ENCODE measurements at places on chromosomes 6 and 20.

GRCh38 chr6:145247692-145248419 is 487.5 kb downstream of the EPM2A start:
- no peak for DNase-seq

DNA sequence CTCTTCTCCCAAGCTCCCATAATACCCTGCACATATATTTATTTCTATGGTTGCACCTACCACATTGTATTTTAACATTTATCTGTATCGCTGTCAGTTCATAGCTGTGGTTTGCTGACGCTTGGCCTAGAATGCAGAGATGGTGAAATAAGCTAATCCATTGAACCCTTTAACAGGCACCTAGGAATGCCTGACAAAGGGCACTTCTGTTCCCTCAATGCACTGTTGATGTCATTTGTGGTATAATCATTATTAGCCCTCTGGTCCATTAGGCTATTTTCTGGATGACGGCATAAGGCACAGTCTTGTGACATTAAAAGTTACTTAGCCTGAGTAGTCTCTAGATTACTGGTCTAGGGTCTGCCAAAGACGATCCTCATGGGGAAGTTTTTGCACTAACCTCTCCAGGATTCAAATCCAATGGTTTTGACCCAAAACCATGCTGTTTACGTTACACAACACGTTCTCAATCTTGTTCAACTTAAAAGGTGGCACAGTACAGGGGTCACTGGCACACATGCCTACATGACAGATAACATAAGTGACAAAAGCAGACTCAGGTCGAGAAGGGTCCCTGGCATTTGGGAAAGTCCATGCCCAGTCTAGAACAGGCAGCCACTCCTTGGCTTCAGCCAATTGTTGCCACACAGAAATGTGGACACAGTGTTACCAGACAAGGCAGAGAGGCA is 2.1 kb upstream of the YWHAB start:
- no peak for DNase-seq

DNA sequence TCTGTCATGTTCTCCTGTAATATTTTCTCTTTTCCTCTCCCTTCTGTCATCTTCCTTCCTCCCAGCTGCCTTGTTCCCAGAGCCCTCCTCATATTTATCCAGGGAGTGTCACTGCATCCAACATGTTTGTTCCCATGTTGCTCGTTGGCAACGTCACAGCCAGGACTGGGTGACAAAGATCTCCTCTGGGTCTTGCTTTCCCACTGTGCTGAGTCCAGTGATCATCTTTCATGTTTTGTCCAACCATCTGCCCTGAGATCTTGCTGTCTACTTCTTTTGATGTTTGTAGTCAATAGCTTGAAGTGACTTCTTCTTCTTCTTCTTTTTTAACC is 26.6 kb downstream of the FARS2 start:
- DNase-seq: no peak

GRCh38 chr6:170063851-170064602 is 226.9 kb downstream of the DLL1 start:
- no peak for DNase-seq

- no peak for DNase-seq
These were observed 48.6 kb downstream of the KDM1B start for GRCh38 chr6:18203786-18204185.

- no peak for DNase-seq
These were observed 24.8 kb downstream of the PRIM2 start for GRCh38 chr6:57342148-57342669.

- no peak for DNase-seq
These were observed 455.3 kb downstream of the HACE1 start for GRCh38 chr6:104404377-104404776.

DNA sequence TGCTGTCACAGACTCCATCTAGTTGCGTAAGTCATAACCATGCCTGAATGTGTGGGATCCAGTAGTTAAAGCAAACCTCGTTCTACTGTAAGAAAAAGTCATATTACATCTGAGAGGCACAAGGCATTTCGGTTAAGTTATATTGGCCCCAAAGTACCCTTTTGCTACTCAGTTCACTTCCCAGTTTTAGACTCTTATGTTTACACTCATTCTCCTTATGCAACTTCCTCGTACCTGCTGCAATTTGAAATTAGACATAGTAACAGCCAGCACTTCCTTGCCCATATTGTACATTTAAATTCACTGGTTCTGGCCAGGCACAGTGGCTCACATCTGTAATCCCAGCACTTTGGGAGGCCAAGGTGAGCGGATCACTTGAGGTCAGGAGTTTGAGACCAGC is 37.0 kb downstream of the PEX7 start:
- no peak for DNase-seq

- no peak for DNase-seq
These were observed 113.1 kb downstream of the BMP7 start for GRCh38 chr20:57153238-57153905.

DNA sequence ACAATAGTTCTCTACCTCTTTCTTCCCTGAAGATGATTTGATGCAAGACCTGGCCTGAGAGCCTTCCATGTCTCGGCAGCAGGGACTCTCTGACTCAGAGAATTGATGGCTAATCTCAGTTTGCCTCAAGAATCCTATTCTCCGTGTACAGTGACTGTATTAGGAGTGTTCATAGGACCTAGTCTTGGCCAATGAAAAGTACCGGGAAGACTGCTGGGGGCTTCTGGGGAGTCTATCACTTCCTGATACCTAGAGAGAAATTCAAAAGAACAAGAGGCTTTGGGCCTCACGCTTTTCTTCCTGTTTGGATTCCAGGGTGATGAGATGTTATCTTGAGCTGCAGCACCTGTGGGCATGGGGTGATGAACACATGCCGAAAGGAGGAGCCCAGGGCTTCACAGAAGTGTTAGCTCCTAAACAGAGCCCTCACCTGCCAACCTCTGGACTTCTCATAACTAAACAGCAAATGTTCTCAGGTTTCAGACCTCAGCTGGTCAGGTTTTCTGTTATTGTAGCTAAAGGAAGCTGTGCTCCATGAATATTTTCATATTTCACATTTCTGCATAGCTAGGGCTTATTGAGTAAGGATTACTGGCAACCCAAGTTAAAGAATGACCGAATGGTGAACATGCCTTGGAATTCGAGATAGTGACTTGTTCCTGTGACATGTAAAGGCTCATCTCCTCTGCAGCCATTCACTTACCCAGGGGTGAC is 323.1 kb upstream of the AGPAT4 start:
- no peak for DNase-seq

DNA sequence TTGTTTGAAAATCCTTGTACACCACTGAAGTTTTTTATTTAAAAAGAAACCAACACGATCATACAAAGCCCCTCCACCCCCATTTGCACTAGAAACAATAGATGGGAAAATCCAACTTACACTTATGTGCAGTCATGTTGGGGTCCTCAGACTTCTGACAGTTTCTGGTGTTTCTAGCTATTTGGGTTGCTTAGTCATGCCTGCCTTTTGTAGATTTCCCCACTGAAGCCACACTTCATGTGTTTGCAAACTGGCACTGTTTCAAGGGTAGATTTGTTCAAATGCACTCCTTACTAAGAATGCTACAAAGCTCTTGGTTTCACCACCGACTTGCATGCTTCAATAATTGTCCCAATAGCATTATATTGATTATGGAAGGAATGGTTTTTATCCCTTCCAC is 1.5 kb downstream of the SH3BGRL2 start:
- DNase-seq: no peak

- DNase-seq: no peak
These were observed 254.5 kb downstream of the TMEM242 start for GRCh38 chr6:157068691-157069324.

DNA sequence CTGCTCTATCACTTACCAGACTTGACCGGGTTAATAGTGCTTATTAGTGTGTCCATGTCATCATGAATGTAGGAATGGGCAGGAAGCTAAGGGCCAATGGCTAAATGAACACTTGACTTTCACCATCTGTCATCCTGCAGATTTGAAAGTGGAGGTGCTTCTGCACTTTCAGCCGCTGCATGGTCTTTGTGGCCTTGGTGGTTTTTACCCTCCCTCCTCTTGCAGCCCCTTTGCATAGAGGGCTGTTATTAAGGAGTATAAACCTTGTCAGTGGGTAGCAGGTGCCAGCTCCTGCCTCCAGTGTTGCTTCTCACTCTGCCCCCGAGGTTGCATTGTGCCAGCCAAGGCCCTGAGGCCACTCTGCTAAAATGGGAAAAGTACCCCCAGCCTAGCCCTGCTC is 122.2 kb upstream of the TNFAIP3 start:
- no peak for DNase-seq

- no peak for DNase-seq
These were observed 130.8 kb downstream of the JPH2 start for GRCh38 chr20:44056010-44056698.

GRCh38 chr20:62782149-62782892 is 14.0 kb upstream of the MRGBP start:
- DNase-seq: no peak

DNA sequence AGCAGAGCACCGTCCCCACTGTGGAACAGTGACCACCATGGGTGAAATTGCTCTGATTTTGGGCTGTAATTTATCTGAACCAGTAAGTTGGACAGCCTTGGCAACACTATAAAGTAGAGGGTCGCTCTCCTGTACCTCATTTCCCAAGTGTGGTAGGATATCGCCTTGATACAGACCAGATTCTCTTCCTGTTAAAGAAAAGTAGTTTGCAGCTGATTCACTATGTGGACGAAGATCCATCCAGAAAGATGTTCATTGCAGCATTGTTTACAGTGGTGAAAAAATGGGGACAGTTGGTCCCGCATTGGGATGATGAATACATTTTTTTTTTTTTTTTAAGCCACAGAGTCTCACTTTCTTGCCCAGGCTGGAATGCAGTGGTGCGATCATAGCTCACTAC is 74.3 kb downstream of the SLX4IP start:
- DNase-seq: no peak

GRCh38 chr6:164744301-164744700 is 565.1 kb downstream of the C6orf118 start:
- no peak for DNase-seq

DNA sequence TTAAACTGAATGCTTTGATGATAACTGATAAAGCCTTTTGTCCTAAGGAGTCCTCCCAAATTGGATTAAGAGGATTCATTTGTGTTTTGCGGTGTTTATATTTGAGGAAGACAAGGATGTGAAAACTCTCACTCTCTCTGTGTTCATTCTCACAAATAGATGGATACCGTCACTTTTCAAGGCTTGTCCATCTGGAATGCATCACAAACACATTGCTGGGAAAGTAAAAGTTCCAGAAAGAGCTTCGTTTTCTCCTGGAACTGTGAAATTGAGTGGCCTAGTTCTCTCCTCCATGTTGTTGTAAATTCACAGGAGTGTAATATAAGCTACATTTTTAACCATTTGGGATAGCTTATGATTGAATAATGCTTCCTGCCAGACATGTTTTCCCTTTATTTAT is 581.6 kb upstream of the FLRT3 start:
- no peak for DNase-seq

- DNase-seq: no peak
These were observed 15.2 kb downstream of the EIF2S2 start for GRCh38 chr20:34096699-34097444.

DNA sequence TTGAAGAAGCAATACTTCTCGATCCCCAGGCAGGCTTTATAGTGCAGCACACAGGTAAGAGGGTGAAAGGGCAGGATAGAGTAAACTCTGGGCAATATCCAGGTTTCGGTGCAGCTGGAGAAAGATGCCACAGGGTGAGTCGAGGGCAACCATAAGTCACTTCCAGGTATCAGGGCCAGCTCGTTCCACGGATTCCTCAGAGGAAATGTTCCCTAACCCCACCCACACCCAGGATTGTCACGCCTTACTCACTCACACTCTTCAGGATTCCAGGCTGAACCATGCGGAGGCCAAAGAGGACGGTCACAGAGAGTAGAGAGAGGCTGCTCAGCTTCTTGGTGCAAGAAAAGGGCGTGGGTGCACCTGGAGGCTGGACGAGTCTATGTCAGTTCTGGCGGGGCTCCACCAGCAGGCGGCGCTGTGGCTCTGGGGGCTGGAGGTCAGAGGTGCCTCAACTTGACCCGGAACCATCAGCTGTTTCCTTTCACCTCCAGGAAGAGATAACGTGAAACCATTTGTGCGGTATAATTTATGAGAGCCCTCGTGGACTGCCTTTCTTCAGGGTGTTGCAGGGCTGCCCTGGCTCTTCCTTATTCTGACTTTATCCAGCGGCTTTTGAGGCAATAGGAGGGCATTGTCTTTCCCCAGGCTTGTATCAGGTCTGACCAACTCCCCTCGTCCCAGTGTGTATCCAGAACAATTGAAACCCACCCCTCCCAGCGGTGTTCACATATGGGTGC is 14.5 kb upstream of the WFDC12 start:
- peak; percentile 22 for DNase-seq

DNA sequence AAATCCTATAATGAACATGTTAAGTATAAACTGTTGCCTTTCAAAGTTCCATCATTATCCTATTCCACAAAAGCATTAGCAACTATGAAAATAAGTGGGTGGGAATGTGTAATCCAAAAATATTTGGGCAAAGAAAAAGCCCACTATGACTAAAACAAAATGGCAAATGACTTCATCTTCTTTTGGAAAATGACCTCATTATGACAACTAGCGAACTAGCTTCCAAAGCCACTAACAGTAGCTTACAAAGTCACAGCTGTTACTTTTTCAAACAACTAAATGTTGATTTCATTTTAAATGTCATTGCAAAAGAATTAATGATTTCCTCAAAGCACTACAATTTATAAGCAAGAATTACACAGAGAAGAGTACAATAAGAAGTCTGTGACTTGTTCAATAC is 49.8 kb upstream of the RUNX2 start:
- no peak for DNase-seq

DNA sequence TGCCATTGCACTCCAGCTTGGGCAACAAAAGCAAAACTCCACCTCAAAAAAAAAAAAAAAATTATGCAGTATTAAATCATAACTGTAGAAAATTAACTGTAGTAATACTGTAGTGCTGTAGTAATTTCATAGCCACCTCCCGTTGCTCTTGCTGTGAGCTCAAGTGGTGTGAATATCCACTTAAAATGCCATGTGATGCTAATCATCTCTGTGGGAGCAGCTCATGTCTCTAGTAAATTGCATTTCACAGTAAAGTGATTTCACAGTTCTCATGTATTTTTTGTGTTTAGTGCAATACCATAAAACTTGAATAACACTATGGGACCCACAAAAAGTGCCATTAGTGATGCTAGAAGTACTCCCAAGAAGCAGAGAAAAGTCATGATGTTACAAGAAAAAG is 14.4 kb upstream of the FAM217A start:
- DNase-seq: no peak

GRCh38 chr20:31644701-31645100 is 7.0 kb downstream of the COX4I2 start:
- no peak for DNase-seq

GRCh38 chr6:84514089-84514971 is 250.1 kb downstream of the TBX18 start:
- no peak for DNase-seq

DNA sequence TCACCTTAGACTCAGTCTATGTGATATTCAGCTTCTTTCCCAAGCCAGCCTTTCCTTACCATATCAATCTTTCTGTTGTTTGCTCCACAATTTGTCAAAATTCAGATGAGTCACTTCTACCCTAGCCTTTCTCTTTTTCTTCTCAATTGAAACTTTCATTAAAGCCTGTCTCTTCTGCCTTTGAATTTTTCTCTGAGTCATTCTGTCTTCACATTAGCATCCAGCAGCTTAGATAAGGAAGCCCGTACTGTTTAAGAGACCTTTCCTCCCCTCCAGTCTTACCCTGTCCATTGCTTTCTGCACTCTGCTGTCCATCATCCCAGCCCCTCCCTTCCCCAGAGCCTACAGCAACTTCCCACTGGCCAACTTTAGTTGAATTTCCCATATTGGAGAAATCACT is 34.9 kb upstream of the RALGAPA2 start:
- DNase-seq: no peak

- no peak for DNase-seq
These were observed 34.7 kb upstream of the LAMA4 start for GRCh38 chr6:112289038-112289566.

- no peak for DNase-seq
These were observed 9.5 kb downstream of the SLC29A1 start for GRCh38 chr6:44232676-44233566.
